Amniotic epithelial cell (primary cell): ENCODE measurements at places on chromosomes 5 and 9.

GRCh38 chr9:14768405-14769229 lies 46.1 kb upstream of the CER1 start:
- peak; percentile 46 for DNase-seq

GRCh38 chr9:69445251-69445650 lies 120.2 kb downstream of the ENTREP1 start:
- no peak for DNase-seq

GRCh38 chr9:13705918-13706317 lies 426.4 kb upstream of the MPDZ start:
- peak; percentile 39 for DNase-seq

DNA sequence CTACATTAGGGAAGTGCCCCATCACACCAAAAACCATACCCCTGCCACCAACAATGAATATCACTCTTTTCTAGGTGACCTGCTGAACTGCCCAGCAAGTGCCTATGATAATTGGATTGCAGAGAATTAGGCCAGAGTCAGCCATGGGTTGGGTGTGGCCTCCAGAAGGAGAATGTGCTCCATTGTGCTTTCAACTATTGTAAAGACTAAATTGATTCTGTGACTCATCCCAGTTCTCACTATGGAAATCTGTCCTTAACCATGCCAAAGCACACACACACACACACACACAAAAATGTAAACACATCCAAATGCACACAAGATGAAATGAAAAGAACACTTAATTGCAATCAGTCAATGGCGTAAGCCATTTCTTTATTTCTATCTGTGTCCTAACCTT lies 25.7 kb downstream of the DRD1 start:
- DNase-seq: no peak

DNA sequence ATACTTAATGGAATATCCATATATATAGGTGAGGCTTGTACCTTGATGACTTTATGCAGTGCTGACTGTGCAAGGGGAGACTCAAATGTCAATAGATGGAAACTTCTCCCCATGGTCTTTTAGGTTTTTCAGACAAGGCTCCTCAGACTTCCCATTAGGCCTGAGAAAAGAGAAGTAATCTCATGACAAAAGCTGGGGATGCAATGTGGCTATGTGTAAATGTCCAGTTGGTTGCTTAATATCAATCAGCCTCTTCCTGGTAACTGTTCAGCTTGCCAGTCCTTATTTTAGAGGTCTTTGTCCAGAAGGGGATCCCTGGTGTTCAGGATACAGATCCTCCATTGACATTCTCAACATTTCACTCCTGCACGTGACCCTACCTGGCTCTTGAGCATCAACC lies 621.1 kb upstream of the CDH18 start:
- no peak for DNase-seq

DNA sequence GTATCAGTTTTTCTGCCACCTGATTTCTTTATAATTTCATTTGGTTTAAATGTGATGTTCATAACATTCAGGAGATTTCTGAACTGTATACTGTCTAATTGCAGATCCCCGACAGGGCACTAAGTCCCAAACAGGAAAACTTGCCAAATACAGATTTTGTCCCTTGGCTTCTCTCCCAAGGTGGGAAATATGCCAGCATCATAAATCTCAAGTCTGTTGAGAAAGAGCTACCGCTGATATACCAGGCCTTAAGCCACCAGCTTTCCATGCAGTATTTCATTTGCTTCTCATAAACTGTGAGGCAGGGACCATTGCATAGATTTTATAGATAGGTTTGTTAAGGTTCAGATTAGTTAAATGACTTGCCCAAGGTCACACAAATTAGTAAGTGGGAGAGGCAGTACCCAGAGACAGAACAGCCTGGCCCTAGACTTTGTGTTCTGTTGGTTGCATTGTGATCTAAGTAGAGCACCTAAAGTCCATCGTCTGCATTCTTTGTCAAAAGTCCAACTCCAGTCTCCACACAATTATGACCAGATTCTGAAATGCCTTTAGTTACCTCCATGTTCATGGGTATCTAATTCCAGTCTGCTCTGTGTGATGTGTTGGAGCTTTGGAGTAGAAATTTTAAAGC lies 16.2 kb downstream of the GPR21 start:
- DNase-seq: peak; percentile 74

DNA sequence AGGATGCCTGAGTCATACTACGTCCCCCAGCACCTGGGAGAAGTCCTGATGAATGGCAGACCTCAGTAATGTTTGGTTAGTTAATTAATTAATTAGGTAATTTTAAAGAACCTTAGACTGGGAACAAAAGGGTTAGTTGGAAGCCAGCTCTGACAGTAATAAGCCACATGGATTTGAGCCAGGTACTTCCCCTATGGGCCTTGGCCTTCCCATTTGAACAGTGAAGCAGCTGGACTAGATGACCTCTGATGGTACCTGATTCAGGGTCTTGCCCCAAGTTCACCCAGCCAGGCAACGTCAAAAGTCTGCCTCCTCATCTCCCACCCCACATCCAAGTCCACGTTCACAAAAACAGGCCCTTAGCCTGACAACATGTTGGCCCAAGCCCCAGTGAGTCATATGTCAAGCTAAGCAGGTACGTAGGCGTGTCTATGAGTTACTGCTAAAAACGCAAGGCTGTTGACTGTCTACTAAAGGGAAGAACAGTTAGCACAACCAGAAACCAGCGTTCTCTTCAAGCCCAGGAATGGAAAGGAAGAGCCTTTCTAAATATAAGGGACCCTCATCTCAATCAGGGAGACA lies 303.2 kb downstream of the ACTL7B start:
- peak; percentile 68 for DNase-seq

GRCh38 chr9:136629879-136630661 lies 32.6 kb upstream of the EGFL7 start:
- DNase-seq: peak; percentile 39

DNA sequence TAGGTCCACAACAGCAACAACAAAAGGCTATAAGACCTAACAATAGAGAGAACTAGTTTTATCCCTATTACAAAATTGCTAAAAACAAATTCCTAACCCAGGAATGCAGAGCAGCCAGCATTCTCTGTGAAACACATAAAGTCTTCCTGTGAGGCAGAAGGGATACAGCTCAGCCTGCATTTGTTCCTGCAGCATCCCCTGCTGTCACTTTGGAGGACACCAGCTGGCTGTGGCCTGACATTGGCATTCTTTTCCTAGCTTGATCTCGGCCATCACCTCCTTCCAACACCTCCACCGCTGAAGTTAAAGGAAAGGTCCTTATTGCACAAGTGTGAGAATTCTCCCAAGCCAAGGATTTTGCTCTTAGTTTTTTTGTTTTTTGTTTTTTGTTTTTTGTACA lies 186.1 kb downstream of the SNCAIP start:
- no peak for DNase-seq

- DNase-seq: no peak
These were observed 987 bp upstream of the FOXI1 start for GRCh38 chr5:170104710-170105109.
